T follicular helper cell (primary cell): ENCODE measurements at places on chromosomes 6 and 20.

- DNase-seq, result peak; percentile 1
Measured at GRCh38 chr20:21808863-21809664, 103.6 kb downstream of the PAX1 start.

DNA sequence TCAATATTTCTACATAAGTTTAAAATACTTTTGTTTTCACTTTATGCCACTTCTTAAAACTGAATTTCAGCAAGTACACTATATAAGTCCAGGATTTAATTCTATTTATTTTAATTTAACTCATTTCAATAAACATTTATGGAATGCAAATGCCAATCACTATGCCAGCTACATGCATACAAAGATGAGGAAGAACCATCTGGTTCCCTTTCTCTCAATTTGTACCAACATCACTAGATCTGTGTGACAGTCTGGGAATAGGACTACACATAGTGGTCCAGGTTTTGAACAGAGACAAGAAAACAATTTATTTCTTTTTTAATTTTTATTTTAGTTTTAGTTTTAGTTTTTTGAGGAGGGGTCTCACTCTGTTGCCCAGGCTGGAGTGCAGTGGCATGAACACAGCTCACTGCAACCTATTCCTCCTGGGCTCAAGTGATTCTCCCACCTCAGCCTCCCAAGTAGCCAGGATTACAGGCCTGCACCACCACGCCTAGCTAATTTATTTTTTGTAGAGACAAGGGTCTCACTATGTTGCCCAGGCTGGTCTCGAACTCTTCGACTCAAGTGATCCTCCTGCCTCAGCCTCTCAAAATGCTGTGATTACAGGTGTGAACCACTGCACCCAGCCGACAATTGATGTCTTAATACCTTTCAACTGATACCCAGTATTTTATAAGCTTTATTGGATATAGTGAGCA, 35.8 kb downstream of the TRIM27 start:
- no peak for DNase-seq

- no peak for DNase-seq
Measured at GRCh38 chr6:130365166-130366106, at the start of gene TMEM200A. Gene TMEM200A (plus strand): TSS chr6:130366017. CDS start chr6:130440423, 74,406 bp downstream.

DNA sequence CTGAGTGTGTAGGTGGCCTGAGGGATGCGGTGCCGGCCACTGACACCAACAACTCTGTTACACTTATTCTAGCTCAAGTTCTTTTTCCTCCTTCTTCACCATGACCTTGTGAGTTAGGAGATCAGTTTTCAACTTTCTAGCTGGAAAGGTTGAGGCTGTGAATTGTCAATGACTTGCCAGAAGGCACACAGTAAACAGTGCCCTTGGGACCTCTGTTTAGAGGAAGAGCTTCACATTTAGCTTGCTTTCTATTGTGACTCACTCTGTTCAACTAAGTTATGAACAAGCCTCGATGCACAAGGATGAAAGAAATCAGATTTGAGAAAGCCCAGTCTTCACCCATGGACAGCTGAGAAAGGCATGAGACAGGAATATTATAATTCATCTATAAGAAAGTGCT, 455.6 kb downstream of the MAFB start:
- no peak for DNase-seq

DNA sequence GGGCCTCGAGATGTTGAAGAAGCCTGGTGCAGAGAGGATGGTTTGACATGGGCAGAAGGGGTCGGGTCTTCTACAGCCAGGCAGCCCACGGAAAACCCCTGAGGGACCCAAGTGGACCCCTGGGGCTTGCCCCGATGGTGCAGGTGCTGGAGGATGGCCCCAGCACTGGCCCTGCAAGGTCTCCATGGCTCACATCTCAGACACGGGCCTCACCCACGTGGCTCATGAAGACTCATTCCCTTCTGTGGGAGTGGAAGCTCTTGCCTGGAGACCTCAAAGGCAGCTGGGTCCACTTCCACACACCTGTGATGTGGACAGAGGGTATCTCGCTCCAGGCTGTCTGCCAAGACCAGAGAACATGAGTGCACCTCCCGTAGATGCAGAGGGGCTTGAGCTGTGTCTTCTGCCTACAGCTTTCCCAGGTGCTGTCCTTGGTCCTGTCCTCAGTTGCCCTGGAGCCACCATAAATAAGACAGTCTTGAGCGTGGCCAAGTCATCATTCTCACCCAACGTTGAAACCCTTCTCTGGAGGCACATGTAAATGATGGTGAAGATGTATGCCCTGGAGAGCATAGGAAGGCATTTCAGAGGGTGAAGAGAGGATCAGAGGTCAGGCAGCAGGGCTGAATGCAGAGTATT, 108.0 kb downstream of the SYNDIG1 start:
- DNase-seq, result no peak

GRCh38 chr6:151488226-151488625, 5.6 kb upstream of the CCDC170 start:
- DNase-seq, result no peak

DNA sequence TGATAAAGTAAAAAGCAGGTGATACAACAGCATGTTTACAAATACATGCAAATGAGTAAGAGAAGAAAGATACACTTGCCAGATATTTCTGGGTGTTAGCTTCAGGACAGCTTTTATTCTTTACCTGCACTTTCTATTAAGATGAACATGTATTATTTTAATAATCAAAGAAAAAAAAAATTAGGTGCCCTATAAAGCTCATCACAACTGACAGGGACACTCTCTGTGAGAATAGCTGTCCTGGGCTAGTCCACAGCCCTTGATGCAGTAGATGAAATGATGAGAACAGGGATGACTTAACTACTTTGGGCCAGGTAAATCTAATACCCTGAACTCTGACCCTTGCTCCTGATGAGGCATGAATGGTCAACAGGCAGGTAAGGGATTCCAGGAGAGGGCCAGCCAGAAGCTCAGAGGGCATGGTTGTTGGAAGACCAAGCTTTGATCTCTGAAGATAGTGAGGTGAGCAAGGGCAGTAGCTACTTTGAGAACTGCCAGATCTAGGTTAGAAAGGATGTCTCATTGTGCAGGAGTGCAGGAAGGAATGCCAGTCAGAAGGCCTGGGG, 15.6 kb downstream of the NSFL1C start:
- no peak for DNase-seq

- DNase-seq, result no peak
Measured at GRCh38 chr6:121515630-121516265, 80.3 kb downstream of the GJA1 start.

DNA sequence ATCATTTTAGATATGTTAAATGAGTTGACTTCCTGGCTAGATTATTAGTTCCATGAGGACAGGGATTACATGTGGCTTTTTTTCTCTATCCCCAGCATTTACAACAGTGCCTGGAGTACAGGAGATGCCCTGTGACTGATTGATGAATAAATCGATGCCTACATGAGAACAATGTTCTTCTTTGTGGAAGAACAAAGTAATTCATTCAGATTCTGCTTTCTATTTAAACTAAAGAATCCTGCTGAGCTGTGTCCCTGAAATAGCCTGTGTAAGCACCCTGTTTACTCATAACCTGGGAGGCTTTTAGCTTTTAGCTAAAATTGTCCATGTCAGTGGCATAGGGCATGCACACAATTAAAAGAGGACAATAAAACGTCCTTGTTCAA, 125.1 kb upstream of the BTBD3 start:
- no peak for DNase-seq

DNA sequence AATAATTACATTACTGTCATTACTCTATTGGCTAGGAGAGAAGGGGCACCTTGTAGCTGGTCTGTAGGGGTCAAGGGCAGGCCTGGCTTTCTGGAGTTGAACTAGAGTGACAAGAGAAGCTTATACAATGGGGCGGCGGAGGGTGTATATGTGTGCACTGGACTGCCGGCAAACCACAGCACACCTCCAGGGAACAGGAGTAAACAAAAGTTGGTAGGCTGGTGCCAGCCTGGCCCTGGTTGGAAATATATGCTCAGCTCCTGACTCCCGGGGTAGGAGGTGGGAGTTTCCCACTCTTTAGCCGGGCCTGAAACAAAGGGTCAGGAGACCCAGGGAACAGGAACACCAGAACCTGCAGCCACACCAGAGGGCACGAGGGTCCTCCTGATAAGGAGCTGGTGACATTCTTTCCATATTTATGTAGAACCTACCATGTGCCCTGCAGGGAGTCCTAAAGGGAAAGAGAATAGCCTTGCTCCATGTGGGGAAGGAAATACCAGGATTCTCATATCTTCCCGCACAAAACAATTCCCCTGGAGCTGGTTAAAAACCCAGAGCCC, 5.1 kb downstream of the C6orf132 start:
- DNase-seq, result no peak

- DNase-seq, result no peak
Measured at GRCh38 chr6:155647354-155647753, 191.7 kb upstream of the NOX3 start.

GRCh38 chr6:22589118-22589517, 19.8 kb downstream of the HDGFL1 start:
- DNase-seq, result no peak

GRCh38 chr6:98532004-98532403, 302.4 kb upstream of the POU3F2 start:
- DNase-seq, result no peak

DNA sequence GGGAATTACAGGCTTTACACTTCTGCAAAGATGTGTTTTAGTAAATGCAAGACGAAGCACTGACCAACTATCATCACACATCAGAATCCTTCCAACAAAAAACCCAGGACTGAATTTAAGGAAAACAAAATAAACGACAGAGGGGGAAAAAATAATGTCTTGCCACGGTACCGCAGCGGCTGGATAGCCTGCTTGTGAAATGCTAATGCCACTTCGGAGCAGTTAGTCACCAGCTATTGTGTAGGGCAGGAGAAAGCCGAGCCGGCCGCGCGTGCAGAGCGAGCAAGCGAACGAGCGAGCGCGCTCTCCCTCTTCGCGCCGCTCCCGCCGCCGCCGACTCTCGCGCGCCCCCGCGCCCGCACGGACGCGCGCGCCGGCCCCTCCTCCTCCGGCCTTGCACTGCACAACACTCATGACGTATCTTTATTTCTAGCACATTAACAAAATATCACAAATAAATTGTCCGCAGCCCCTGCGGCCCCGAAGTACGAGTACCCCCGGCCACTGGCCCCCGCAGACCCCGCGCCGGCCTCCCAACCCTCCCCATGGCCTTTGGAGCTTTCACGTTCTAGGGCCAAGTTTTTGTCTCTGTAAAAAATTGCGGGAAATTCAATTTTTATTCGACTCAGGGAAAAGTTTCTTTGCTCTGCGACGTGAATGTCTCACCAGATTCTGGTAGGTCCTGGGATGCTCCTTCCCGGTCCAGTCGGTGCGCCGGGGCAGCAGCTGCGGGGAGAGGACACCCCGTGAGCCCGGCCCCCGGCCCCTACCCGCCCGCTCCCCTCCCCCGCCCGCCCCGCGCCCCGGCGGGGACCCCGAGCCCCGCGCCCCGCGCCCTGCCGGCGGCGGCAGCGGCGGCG, 1.0 kb downstream of the PHIP start:
- DNase-seq, result peak; percentile 79

DNA sequence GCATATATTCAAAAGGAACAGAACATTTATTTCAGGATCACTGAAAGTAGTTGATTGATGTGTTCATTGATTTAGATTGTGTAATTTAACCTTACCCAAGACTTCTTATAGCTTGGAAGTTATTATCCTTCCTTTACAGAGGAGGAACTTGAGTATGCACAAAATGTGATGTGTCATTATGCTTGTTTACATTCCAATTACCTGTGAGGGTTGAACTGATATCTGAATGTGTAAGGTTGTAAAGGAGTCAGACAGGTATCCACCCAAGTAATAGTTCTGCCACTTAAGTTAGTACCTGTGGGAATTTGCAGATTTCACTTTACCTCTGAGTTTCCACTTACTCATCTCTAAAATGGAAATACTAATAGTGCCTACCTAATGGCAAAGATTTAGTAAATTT, 668.2 kb downstream of the DOK5 start:
- no peak for DNase-seq

DNA sequence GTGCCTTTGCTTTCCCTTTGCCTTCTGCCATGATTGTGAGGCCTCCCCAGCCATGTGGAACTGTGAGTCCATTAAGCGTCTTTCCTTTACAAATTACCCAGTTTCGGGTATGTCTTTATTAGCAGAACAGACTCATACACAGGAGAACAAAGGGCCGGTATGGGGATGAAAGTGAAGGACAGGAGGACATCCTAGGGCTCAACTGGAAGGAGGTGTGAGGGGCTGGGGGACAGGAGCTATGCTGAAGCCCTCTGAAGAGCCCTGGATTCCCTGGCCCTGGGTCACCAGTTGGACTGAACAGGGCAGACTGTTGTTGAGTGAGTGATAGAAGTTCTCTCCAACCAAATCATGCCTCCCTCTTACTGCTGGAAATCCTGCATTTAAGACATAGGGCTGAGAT, 105.8 kb downstream of the SCML4 start:
- DNase-seq, result no peak

DNA sequence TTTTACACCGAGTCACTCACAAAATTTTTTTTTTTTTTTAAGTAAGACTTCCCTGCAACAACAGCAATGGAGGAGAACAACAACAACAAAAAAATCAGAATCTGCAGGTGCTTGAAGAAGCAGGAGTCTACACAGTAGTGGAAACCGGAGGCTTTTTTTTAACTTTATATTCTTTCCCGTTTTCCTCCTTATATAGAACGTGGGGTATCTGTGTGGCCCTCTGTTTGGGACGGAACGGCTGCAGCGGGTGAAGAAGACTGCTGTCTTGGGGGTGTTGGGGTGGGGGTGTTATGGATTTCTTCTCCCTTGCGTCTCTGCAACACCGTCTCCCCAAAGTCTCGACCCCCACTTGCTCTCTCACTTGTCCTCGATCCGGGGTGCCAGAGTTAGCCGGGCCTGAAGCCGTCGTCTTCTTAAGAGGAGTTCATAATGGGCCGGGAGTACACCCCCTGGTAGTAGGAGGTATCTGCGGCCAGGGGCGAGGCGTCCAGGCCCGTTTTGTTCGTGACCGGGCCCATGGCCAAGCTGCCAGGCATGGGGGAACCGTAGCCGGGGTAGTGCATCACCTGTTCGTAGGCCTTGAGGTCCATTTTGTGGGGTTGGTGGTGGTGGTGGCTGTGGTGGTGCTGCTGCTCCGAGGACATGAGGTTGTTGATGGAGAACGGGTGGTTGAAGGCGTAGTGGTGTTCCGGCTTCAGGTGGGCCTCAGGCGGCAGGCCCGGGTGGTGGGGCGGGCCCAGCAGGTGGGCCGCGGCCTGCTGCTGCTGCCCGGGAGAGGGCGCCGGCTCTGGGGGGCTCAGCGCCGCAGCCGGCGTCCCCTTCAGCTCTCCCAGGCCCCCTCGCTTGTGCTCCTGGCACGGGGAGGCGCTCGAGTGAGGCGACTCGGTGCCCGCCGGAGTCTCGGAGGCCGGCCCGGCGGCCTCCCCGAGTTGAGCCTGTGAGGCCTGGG, 2.7 kb downstream of the FOXA2 start:
- DNase-seq, result no peak

GRCh38 chr6:31474871-31475286, 23.1 kb upstream of the MICB start:
- no peak for DNase-seq

GRCh38 chr6:35089935-35090505, 51.1 kb downstream of the TCP11 start:
- no peak for DNase-seq

DNA sequence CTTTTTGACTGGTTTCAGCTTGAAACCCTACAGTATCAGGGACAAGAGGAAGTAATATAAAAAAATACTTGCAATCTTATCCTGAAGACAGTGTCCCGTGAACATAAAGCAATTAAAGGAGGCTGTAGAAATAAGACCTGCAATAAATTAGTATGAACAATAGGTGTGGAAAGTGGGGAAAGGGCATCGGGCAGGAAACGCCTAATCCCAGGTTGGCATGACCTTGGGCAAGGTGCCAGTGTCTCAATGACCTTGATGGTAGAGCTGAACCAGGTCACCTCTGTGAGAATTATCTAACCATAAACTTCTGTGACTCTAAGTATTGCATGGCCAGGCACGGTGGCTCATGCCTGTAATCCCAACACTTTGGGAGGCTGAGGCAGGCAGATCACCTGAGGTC, 115.2 kb downstream of the LY86 start:
- no peak for DNase-seq

GRCh38 chr6:147675281-147675680, 166.8 kb downstream of the SAMD5 start:
- no peak for DNase-seq
